T-helper 2 cell (primary cell): ENCODE measurements at places on chromosomes 7 and 10.

DNA sequence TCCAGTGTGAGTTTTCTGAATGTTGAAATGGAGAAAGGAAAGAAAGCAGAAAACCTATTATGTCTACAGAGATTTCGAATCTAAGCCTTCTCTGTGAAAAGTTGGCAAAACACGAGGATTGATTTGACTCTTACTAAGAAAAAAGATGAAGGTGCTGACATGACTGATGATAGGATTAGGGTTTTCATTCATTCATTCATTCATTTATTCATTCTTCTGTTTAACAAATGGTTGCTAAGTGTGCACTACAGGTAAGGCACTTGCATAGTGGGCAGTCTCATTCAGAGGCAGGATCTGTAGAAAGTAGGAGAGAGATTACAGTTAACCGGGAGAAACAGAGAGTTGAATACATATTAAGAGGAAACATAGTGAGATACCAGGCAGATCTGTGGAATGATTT lies 137.1 kb downstream of the ZNF365 start:
- no peak for DNase-seq

DNA sequence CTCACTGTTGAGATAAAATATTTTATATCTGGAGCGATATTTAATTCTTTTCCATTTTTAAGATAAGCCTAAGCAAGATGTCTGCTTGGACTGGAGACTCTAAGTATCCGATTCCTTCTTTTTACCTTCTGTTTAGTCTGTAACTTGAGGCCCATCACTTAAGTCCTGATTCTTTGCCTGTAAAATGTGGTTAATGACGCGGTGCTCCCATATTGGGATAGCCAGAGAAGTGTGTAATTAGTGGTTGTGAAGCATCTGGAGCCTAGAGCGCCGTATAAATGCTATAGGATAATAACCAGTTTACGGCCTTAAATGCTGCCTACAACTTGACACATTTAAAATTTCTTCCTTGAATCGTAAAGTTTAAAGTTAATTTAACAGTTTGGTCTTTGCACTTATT lies 132.9 kb downstream of the CHN2 start:
- no peak for DNase-seq

- DNase-seq: no peak
Observed at GRCh38 chr10:44975431-44976331, 2.9 kb downstream of the DEPP1 start.

GRCh38 chr7:155741082-155741481 lies 71.2 kb downstream of the SHH start:
- no peak for DNase-seq

DNA sequence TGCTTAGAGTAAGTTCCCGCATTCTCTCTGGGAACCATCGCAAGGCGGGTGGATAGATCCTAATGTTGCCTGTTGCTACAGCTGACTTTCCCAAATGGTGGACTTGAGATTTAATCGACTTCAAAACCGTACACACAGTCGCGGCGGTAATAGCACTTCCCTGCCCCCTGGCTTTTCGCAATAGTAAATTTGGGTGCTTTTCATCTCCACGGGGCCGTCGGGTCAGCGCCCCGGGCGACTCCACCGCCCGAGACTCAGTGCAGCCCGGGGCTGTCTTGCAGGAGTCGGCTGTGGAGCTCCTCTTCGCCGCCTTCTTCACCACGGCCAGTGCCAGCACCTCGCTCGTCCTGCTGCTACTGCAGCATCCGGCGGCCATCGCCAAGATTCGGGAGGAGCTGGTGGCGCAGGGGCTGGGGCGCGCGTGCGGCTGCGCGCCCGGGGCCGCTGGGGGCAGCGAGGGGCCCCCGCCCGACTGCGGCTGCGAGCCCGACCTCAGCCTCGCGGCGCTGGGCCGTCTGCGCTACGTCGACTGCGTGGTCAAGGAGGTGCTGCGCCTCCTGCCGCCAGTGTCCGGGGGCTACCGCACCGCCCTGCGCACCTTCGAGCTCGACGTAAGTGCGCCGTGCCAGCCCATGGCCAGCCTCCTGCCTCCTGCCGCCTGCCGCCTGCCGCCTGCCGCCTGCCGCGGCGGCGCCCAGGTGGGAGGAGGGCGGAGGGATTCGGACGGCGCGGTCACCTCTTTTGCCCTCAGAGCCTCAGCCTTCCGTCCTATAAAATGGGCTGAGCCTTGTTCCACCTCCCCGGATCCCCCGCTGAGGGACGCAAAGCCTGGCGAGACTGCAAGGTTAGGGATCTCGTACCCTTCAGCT lies 5.3 kb downstream of the CYP26C1 start:
- DNase-seq: no peak
